Stimulated activated CD4-positive, alpha-beta T cell treated with anti-CD3 and anti-CD28 coated beads, Interleukin-12 subunit alpha, Interleukin-12 subunit beta, amount 100 ng/mL, for 4 hours (primary cell): ENCODE measurements at places on chromosomes 1 and 21.

DNA sequence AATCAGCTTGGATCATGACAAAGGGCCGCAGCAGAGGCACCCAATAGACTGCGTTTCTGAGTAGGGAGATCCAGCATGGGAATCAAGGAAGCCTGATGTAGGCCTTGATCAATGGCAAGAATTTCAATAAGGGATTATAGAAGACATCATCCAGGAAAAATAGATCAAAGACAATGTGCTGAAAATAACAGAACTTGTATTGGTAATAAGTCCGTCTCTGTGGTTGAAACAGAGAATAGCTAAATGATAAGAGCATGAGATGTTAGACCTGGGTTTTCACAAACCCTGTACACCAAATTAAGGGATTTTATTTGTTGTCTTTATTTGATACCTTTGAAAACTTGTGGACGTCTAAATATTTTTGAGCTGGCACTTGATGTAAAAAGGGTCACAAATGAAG, 228.0 kb upstream of the SGIP1 start:
- DNase-seq = no peak

- DNase-seq = no peak
Measured at GRCh38 chr1:229599218-229599954, 26.5 kb downstream of the TAF5L start.

DNA sequence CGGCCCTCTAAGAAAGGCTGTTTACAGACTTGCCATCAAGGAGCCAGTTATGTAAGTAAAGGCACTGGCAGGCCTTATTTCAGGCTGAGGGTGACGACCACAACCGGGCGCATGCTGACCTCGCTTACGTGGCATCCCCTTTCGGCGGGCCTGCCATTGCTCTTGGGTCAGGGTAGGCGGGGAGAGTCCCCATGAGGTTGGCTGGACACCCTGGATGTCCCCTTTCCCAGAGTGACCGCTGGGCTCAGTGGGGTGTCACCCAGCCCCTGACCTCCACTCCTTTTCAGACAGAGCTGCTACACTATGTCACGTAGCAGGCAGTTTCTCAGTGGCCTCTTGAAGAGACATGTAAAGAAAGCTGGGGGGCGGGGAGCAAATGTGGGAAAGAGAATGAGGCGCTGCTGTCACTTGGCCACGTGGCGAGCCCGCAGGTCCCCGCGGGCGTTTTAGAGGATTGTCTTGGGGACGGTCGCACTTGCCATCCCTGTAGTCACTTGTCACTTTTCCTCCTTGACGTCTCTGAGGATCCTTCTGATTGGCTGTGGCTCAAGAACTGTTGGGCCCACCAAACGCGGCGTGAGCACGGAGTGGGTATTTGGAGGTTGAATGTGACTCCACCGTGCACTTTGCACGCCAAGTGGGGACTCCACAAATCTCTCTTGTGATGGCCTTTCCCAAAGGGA, 42.2 kb downstream of the SLC37A1 start:
- no peak for DNase-seq

- no peak for DNase-seq
Measured at GRCh38 chr1:51752073-51752948, 126.2 kb downstream of the NRDC start.

DNA sequence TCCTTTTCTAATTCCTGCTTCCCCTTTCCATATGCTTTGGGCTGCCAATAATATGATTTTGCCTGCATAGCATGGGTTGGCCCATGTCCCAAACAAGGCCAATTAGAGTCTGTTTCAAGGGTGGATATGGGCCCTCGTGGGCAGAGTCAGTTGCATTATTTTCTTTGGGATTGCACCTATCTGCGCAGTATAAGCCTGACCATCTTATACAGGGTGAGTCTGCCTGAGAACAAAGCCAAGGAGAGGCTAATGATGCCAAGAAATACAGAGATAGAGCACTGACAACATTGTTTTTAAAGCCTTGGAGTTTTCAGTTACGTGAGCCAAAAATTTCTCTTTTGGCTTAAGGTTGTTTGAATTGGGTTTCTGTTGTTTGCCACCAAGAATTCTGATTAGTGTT, 18.6 kb downstream of the OVAAL start:
- DNase-seq = no peak

GRCh38 chr1:163213626-163214025, 10.9 kb upstream of the RGS5 start:
- DNase-seq = no peak

DNA sequence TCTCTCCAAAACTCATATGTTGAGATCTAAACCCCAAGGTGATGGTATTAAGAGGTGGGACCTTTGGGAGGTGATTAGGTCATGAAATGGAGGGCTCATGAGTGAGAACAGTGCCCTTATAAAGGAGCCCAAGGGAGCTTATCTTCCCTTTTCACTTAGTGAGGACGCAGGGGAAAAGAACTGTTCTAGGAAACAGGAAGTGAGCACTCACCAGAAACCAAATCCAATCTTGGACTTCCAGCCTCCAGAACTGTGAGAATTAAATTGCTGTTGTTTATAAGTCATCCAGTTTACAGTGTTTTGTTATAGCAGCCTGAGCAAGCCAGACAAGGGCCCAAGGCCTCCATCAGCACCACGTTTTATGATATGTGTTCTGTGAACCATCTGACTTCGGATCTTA, 60.3 kb upstream of the LRRC8D start:
- DNase-seq = no peak

DNA sequence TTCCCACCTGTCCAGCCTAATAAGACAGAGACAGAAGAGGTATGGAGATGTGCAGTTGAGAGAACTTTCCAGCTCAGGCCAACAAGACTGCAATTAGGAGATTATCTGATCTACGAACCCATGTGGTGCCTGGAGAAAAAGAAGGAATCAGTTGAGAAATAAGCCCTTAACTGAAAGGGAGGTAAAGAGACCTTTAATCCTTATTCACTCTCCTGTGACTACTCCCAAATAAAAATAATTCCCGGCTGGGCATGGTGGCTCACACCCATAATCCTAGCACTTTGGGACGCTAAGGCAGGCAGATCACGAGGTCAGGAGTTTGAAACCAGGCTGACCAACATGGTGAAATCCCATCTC, 31.9 kb upstream of the SARS1 start:
- no peak for DNase-seq

- no peak for DNase-seq
Measured at GRCh38 chr1:166026555-166026954, 140.2 kb downstream of the FAM78B start.

GRCh38 chr1:25534410-25534788, 9.0 kb upstream of the LDLRAP1 start:
- no peak for DNase-seq

- no peak for DNase-seq
Measured at GRCh38 chr1:20366463-20367115, 75.9 kb downstream of the VWA5B1 start.

DNA sequence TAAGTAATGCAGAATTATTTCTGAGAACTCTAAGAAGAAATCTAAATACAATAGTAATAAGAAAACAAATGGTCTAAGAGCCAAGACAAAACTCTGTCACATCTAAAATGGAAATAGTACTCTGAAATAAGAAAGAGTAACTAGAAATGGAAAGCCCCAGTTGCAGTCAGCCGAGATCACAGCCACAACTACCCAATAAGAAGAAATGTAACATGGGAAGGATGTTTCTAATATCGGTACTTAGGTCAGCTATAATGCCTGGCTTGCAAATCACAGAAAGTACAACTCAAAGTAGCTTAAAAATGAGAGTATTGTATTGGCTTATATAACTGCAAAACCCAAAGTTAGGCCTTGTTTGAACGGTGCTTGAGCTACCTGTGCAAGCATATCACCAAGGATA, 58.6 kb upstream of the USP25 start:
- DNase-seq = no peak

DNA sequence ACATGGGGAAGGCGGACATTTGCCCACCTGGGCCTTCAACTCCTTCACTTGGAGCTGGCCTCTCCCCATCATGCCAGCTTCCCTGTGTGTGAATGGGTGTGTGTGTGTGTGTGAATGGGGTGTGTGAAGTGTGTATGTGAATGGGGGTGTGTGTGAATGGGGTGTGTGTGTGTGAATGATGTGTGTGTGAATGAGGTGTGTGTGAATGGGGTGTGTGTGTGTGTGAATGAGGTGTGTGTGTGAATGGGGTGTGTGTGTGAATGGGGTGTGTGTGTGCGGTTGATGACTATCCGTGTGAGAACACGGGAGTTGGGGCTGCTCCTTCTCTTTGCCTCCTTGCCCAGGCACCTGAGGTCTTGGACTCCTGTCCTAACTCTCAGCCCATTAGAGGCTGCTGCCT, 9.6 kb downstream of the MFSD2A start:
- no peak for DNase-seq

DNA sequence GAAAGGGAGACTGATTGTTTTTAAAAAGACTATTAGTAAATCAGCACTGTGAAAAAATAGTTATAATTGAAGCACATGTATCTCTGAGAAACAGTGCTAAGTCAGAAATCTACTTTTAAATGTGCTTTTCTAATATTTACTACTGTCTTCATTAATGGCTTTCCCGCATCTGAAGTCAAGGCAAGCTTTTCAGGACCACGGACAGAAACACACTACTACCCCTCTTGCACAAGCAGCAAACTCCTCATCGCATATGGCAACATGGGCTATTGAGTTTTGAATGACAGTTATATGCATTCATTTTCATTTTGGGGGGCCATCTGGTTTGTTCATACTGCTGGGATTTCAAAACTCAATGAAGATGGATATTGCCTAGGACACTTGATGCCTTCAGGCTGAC, 433.4 kb upstream of the CAMK1G start:
- DNase-seq = no peak

GRCh38 chr1:26570287-26570686, 40.7 kb downstream of the RPS6KA1 start:
- DNase-seq = no peak
